ENCODE measurements at places on chromosomes 1 and 21.

- DNase-seq, result no peak
Observed at GRCh38 chr21:44872649-44873355, 688 bp downstream of the PTTG1IP start.

DNA sequence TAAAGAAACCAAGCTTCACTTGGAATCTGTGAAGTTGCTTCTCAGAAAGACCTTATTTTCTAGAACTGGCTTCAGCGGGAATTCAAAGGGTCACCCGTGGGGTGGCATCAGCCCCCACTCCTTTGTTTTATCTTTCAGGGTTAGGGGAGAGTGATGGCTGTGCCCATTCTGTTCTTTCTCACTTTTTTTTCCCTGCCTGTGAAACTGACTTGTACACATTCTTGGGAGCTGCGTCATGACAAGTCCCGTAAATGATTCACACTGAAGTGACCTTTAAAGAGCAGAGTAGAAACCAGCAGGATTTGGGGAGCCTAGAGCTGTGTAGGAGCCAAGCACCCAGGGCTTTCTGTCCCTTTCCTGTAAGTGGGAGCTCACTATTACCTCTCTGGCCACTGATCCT lies 43.8 kb downstream of the SLC44A3 start:
- DNase-seq, result no peak

GRCh38 chr21:29365661-29366265 lies 67.0 kb downstream of the BACH1 start:
- DNase-seq, result no peak

GRCh38 chr1:198179556-198179981 lies 22.8 kb downstream of the NEK7 start:
- no peak for DNase-seq

DNA sequence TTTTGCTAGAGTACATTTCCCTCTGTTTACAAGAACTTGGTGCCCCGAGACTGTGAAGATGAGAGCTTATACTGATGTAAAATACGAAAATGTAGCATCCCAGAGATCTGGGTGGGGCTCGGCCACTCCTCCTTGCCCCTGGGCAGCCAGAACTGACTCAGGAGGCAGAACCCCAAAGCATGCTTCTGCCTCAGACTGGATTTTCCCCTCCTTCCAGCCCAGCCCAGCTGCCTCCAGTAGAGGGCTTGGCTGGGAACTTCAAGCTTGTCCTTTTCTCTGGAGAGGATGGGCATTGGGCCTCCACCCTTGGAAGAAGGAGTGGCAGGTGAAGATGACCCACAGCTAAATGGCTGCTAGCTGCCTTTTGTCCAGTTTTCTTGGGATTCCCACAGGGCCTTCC lies 24.3 kb upstream of the BTG2 start:
- DNase-seq, result no peak

DNA sequence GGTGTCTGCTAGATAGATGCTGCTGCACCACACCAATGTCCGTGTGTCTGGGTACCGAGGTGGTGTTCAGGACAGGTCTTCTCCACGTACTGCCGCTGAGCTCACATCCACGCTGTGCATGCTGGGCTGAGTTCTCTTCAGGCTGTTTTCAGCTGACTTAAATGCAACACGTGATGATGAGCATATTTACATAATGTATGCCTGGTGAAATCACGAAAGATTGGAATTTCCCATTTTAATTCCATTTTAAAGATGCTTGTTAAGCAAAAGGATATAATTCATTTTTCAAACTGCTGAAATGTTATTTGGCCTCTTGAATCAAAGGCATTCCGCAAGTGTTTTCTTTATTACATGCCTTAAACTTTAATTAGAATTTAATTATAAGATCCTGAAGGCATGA lies 107.9 kb downstream of the FGGY start:
- DNase-seq, result no peak

DNA sequence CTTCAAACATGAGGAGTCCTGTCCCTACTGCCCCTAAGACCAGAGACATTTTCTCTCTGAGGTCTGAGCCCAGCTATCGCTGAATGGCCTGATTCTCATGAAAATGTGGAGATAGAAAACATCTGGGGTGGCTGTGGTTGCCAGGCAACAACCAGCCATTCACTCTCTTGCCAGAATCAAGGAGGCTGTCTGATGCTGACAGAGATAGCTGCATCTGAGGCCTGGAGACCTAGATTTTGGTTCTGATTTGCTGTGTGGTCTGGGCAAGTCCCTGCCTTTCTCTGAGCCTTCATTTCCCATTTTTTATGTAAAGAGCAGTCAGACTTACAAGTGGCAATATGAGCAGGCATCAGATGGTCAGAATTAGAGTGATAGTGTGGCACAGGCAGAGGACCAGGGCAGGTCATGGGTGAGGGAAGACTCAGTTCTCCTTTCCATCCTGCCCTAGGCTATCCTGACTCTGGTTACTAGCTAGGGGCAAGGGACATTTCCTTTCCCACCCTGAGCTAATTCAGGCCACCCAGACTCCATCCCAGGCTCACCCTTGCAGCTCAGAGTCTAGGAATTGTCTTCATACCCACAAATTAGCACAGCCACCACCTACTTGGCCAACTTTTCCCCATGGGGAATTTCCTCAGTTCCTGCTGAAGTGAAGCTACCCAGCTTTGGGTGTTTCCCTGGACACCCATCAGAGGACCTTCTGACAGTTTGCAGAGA lies 20.0 kb upstream of the RNF19B start:
- DNase-seq, result no peak

DNA sequence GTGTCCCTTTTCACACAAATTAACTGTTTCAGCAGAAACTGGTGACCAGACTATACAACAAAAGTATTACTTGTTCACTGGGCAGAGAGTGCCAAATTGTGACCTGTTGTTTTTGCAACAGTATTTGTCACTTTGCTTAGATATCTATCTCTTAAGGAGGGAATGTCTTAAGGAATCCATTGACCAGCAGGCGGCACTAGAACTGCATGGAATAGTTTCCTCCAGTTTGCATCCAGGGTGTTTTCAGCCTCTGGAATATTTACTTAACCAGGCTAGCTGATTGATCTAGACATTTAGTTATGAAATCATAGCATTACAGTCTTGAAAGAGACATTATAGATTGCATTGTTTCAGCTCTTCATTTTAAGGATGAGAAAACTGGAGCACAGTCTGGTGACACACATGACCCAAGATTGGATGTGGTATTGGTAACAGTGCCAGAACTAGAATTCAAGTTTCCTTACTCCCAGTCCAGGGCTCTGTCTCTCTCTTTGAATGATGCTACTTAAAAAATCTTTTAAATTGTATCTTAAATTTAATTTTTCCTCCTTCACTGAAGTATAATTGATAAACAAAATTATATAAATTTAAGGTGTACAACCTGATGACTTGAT lies 16.9 kb downstream of the RPTN start:
- DNase-seq, result no peak

GRCh38 chr21:28654406-28654805 lies 338.3 kb downstream of the LTN1 start:
- DNase-seq, result no peak

DNA sequence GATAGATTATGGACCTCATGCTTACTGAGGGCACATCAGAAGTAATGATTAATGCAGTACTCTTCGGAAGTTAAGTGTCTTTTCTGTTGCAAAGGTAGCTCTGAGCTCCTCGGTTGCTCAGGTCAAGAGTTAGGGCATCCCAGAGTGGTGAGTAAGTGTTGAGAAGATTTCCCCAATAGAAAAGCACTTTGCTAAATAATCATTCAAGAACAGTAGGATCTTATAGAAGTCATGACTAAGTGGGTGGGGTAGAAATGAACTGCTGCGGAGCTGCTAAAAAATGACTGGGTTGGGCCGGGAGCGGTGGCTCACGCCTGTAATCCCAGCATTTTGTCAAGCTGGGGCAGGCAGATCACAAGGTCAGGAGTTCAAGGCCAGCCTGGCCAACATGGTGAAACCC lies 648.6 kb upstream of the CAMK1G start:
- DNase-seq, result no peak

DNA sequence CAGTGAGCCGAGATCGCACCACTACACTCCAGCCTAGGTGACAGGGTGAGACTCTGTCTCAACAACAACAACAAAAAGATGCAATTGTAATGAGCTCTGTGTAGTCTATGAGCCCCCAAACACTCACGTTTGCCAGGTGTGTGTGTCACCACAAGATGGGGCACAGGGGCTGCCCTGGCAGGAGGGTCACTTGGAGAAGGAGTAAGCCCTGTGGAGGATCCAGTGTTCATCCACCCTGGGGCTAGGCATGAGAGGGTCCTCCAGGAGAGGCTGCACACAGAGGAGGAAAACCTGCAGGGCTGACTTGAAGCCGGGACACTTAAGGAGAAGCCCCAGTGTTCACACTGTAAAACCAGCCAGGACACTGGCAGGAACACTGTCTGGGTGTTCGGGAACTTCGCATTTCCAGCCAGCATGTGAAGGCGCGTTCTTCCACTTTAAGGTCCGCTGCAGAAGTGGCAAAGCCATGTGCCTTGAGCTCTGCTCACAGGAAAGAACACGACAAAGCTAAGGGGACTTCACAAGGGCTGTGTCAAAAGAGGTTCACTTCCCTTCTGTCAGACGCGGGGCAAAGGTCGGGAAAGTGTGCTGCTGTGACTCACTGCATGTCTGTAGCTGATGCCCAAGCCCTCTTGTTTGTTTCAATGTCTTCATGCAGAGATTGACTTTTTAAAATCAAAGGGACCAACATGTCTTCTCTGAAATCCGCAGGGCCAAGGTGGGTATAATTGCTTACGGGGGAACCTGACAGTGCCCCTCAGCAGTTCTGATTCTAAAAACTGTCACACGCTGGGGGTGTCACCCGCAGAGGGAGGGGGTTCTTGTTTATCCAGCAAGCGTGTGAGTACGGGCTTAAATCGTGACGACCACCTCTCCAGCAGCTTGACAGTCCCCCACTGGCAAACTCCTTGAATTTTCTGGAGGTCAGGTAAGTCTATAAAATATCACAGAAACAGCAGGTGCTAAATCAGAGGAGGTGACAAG lies 102.8 kb downstream of the RIPK4 start:
- DNase-seq, result no peak

- DNase-seq, result no peak
Observed at GRCh38 chr1:22741118-22741517, 30.5 kb downstream of the EPHB2 start.

GRCh38 chr1:5643360-5644107 lies 348.7 kb downstream of the NPHP4 start:
- DNase-seq, result no peak

DNA sequence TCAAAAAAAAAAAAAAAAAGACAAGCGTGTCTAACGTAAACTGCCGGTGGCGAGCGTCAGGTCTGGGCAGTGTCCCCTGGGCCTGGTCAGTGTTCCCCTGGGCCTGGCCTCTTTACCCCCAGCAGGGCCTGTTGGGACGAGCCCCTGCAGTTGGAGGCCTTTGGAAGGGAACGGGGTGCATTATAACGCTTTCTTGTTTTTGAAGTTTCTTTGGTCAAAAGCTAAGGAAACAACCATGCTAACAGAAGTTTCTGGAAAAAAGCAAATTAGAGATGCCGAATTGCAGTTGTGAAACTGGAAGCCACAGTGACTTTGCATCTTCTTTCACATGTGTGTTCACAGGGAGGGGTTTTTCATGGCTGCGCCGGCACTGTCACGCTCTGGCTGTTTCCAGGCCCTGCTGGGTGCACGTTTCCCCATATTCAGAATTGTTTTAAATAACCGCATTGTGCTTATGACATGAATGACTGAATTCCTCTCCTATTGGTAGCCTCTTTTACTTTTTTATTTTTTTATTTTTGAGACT lies 16.0 kb downstream of the RRP1 start:
- DNase-seq, result no peak

DNA sequence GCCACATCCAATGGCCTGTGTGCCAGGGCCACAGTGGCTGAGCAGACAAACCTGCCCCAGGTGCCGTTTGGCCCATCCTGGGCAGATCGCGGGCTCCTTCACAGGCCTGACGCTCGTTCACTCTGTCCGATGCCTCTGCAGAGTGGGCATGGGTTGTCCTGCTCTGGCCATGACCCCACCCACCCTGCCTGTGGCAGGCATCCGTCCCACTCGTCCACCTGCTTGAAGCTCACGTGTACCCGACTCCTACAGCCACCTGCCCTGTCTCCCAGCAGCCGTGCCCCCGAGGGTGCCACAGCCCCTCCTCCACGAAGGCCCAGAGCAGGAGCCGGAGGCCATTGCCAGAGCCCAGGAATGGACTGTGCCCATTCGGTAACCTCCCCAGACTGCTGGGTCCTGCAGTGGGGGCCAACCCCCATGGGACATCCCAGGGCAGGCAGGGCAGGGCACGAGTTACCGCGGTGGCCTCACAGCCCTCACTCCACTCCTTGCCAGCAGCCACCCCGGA lies 41.9 kb downstream of the TRIM11 start:
- no peak for DNase-seq

DNA sequence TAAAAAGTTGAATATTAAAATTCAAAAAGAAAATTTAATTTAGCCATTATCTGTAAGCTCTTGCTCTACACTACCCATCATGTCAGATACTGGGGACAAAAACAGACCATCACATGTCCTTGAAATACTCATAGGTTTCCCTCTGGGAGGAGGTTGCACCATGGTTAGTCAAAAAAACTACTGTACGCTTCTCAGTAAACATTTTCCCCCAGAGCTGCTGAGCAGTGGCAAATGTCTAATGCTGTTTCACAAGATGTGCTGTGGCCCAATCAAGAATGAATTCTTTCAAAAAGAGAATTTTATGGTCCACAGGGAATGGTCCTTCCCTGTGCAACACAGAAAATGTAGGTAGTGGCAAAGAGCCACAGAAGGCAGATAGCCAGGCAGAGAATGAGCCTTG lies 6.1 kb downstream of the SLC25A24 start:
- no peak for DNase-seq

GRCh38 chr1:41242342-41243078 lies 404 bp upstream of the SCMH1 start:
- no peak for DNase-seq

DNA sequence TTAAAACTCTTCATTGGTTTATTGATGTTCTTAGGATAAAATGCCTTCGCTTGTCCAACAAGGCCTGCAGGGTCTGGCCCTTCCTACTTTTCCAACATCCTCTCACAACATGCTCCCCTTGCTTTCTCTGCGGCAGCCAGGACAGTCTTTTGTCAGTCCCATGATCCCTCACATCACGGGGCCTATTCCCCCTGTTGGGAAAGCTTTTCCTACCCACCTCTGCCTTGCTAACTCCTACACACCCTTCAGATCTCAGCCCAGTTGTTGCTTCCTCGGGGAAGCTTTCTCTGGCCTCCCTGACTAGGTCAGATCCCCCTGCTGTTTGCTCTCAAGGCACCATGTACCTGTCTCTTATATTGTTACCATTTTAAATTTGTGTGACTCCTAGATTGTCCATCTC lies 19.0 kb downstream of the DLGAP3 start:
- no peak for DNase-seq

DNA sequence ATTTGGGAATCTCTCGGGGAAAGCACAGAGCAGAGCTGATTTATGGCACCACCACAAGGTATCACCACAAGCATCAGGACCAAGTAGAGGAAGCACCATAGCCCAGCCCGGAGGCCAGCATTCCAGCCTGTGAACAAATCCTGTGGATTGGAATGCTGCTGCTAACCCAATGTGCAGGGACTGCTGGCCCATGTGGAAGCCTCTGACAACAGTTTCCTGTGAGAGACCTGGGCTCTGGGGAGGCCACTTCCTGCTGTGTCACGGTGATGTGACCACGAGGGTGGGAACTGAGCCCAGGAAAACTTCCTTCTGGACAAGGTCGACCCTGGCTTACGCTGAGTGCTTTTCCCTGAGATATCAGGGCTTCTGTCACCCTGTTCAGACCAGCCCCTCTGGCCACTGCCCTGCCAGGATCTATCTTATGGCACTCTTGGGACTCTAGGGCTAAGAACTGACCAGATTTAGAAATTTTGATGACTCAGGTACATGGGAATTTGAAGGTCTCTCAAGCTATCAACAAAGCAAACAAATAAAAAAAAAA lies 88.3 kb upstream of the NGF start:
- no peak for DNase-seq
